Adrenal gland (tissue), 19 donors: ENCODE measurements at places on chromosomes 12 and 14. TPM values are rescaled to one million over a fixed set of nuclear protein-coding genes. Genes with fewer than 3 reads are reported as not detected.

DNA sequence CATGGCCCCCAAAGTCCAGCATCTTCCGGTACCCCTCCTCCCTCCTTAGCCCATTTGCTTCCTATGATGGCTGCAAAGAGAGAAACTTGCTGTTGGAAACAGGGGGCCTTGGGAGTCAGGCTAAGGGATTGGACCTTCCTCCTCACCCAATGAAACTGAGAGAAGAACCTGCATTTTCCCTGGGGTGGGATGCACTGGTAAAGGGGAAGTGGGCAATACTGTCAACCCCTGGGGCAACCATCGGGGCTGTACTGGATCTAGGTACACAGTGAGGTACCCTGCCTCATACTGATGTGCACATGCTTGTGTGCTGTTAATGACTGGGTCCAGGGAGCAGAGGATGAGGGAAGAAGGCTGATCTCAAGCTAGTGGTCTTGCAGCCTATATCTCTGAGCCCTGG is 11.0 kb upstream of the JPH4 start:
- DNase-seq: no peak

- no peak for DNase-seq
Measured at GRCh38 chr12:31651893-31652521, 7.5 kb upstream of the ETFBKMT start.

DNA sequence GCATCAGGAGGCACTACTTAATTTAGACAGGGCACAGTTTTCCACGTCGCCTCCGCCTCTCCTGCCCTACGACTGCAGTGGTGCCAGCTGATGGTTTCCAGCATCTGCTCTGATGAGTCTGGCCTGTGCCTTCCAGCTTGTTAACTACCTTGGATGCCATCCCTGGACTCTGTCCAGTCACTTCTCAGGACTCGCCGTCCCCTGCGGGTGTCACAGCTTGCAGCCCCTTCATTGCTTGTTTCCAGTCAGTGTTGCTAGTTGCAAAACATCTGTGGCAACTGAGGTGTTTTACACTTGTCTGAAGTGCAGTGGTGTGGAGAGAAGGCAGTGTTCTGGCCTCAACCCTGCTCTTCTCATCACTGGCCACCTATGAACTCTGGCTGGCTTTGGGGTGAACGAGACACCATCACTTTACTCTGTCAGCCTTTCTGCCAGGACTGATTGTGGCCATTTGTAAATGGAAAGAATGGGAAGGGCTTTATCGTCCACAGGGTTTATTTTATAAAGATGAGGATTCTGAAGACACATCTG is 8.3 kb downstream of the ADGRD1 start:
- no peak for DNase-seq

GRCh38 chr14:101194373-101195308 is 291.1 kb upstream of the RTL1 start:
- DNase-seq: peak; percentile 28

DNA sequence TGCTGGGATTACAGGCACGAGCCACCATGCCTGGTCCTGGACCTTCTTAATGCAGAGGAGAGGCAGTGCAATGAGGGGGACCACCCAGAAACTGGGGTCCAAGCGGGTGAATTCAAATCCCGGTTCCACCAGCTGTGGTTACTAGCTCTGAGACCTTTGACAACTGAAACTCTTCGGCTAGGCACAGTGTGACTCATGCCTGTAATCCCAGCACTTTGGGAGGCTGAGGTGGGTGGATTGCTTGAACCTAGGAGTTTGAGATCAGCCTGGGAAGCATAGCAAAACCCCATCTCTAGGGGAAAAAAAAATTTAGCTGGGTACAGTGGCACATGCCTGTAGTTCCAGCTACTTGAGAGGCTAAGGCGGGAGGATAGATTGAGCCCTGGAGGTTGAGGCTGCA is 5.0 kb upstream of the CD4 start:
- no peak for DNase-seq

DNA sequence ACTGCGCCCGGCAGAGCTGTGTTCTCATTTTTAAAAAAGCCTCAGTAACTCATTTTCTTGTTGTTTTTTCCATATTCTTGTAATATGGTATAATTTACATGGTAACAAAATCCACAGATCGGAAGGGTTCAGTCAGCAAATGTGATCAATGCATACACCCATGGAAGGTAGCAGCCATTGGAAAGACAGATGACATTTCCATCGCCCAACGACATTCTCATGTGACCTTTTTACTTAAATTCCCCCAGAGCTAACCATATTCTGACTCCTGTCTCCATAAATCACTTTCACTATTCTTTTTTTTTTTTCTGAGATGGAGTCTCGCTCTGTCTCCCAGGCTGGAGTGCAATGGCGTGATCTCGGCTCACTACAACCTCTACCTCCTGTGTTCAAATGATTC is 4.9 kb downstream of the PEBP1 start:
- DNase-seq: no peak

Gene LIN7A
- polyA plus RNA-seq: 4.7 TPM

Gene CSRNP2
- polyA plus RNA-seq: 20.1 TPM
